ENCODE measurements at places on chromosomes 7 and 10.
A peak's percentile ranks its signal among the peaks of the same experiment; 100 is the strongest.

DNA sequence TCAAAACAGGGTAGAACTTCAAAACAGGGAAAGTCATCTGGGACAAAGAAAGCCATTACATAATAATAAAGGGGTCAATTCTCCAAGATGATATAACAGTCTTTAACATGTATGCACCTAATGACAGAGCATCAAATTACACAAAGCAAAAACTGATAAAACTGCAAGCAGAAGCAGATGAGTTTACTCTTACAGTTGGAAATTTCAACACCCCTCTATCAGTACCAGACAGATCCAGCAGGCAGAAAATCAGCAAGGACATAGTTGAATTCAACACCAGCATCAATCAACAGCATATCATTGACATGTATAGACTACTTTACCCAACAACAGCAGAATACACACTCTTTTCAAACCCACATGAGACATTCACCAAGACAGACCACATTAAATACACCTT, 233.0 kb upstream of the NEBL start:
- H3K27me3 ChIP-seq = no peaks in the 10 kb centered on the region
- no peak for DNase-seq
- H3K27ac ChIP-seq = no peak overlapping the region
- no peaks in the 10 kb centered on the region for H3K36me3 ChIP-seq
- H3K4me3 ChIP-seq = no peak overlapping the region

DNA sequence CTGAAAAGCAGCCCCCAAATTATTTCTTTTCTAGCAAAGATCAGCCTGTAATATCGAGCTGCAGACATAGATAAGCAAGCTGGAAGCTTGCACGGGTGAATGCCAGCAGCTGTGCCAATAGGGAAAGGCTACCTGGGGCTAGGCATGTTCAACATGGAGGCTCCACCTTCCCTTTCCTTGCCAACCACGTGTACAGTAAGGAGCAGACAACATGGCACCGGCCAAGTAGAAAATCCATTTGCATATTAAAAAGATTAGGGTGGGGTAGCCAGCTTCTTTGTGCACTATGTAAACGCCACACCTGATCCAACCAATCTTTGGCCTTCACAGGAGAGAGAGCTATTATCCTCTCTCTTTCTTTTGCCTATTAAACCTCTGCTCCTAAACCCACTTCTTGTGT, 56.7 kb upstream of the SEPHS1 start:
- H3K4me1 ChIP-seq = no peaks in the 10 kb centered on the region
- no peaks in the 10 kb centered on the region for H3K27me3 ChIP-seq
- no peak overlapping the region for H3K4me3 ChIP-seq
- H3K27ac ChIP-seq = no peak overlapping the region

DNA sequence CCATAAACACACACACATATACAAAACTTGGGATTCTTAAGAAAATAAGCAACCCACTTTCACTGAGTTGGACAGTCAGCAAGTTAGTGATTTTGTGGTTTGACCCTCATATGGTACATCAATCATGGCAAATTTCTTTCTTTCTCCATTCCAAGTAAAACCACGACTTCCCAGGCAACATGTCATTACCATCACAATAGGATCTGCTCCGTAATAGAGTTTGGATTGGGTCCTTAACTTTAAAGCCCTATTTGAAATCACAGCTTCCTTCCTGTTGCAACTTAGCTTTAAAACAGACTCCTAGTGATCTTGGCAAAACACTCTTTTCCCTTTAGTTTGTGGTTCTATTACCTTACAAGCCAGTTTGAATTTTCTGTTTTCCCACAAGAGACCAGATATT, 483.6 kb downstream of the INHBA start:
- no peaks in the 10 kb centered on the region for H3K27me3 ChIP-seq
- no peak overlapping the region for H3K4me3 ChIP-seq
- H3K27ac ChIP-seq = no peak overlapping the region
- no peak for DNase-seq
- no peaks in the 10 kb centered on the region for H3K36me3 ChIP-seq

DNA sequence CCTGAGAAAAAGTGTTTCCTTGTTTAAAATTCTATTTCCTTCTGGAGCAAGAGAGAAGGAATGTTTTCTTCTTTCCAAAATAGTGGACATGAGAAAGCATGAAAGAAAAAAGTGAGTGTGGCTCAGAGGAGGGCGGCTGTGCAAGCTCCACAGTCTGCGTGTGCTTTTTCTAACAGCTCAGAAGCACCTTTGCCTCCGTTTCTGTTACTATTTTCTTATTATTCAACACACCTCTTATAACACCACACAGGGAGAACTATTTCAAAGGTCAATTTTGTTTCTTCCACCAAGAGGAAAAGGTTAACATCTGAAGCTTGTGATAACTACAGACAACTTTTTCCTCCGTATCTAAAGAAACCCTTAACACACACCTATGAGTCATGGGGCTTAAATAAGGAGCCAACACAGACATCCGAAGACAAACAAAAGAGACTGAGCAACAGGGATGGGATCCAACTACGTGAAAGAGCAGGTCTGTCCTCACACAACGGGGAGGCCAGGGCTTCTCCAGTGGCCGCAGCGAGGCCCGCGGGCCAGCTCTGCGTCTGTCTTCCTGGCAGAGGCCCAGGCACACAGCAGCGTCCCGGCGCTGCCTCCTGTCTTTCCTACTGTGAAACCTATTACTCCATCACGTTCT, 36.2 kb upstream of the NCAPG2 start:
- no peaks in the 10 kb centered on the region for H3K27me3 ChIP-seq
- no peak overlapping the region for H3K27ac ChIP-seq
- no peak for DNase-seq
- H3K4me3 ChIP-seq = no peak overlapping the region
- no peaks in the 10 kb centered on the region for H3K4me1 ChIP-seq

DNA sequence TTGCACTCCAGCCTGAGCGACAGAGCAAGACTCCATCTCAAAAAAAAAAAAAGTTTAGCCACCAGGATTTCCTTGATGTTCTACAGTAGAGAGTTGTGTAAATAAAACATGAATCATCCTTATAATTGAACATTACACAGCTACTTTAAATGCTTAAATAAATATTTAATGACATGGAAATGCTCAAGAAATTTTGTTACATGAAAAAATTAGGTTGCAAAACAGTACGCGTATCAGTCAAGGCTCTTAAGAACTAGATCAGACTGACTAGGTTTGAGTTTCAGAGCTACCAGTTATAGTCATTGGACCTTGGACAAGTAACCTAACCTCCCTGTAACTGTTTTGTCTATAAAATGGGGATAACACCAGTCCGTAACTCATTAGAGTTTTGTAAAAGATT, 38.7 kb upstream of the GSAP start:
- no peaks in the 10 kb centered on the region for H3K4me1 ChIP-seq
- H3K27me3 ChIP-seq = peaks cover 4% of the 10 kb centered on the region
- H3K4me3 ChIP-seq = no peak overlapping the region

- peaks cover 9% of the 10 kb centered on the region for H3K27me3 ChIP-seq
- no peak overlapping the region for H3K27ac ChIP-seq
- H3K4me3 ChIP-seq = no peak overlapping the region
Observed at GRCh38 chr10:25039531-25039930, 23.1 kb downstream of the THNSL1 start.

DNA sequence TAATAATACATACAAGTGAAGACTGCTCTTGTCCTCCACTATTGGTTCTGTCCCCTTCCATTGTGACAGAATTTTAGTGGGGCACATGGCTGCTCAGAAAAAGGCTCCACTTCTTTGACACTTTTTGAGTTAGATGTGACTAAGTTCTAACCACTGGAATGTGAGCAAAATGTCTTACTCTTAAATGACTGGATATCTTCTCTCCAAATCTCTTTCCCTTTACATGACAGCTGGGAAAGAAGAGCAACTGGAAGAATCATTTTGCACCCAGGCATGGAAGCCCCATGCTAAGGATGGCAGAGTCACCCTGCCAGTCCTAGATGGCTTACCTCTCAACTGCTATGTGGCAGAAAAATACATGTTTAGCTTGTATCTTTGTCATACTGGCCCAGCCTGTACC, 97.7 kb downstream of the CACNA2D1 start:
- H3K4me3 ChIP-seq = no peak overlapping the region
- no peak for DNase-seq
- H3K36me3 ChIP-seq = no peaks in the 10 kb centered on the region
- H3K4me1 ChIP-seq = no peaks in the 10 kb centered on the region

GRCh38 chr10:102720337-102720736, 5.9 kb downstream of the SFXN2 start:
- no peak for DNase-seq
- no peak overlapping the region for H3K4me3 ChIP-seq
- no peaks in the 10 kb centered on the region for H3K27me3 ChIP-seq
- peaks cover 2% of the 10 kb centered on the region for H3K4me1 ChIP-seq

DNA sequence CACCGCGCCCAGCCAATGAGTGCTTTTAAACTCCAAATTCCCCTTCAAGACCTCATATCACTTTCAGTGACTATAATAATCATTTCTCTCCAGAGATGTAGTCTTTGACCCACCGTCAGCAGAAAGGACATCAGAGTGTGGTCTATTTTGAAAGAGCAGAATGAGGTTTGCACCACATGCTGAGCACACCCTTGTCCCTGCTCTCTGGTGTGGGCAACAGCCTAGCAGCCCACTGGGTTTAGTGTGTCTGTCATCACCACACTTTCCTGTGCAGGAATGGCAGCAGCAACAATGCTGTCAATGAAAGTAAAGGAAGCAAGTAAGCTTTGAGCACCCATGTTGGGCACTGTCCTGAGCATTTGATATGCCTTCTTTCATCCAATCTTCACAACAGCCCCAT, 122.4 kb downstream of the PLXNA4 start:
- no peak overlapping the region for H3K27ac ChIP-seq
- H3K4me1 ChIP-seq = no peaks in the 10 kb centered on the region
- H3K27me3 ChIP-seq = no peaks in the 10 kb centered on the region
- H3K36me3 ChIP-seq = no peaks in the 10 kb centered on the region

- H3K27ac ChIP-seq = no peak overlapping the region
- no peak for DNase-seq
- H3K4me1 ChIP-seq = peaks cover 26% of the 10 kb centered on the region
- no peaks in the 10 kb centered on the region for H3K36me3 ChIP-seq
- H3K27me3 ChIP-seq = no peaks in the 10 kb centered on the region
- H3K4me3 ChIP-seq = no peak overlapping the region
Observed at GRCh38 chr7:1666823-1667565, 3.1 kb upstream of the ELFN1 start.

DNA sequence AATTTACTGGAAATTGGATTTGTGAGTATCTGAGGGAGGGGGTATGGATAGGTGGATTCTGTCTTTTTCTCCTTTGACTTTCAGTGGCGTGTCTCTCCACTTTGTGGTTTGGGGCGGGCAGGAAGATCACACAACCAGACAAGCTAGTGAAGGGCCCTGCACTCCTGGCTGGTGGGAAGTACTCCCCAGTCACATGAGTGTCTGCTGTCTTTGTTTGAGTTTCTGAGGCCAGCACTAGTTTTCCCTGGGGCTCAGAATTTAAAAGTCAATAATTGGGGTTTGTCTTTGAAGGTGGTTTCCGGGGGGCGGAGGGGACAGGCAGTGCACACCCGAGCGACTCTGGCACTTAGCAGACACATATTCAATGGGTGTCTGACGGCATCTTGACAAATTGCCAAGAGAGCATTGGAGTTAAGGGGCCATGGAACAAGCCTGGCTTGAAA, 120.1 kb downstream of the WDFY4 start:
- H3K27me3 ChIP-seq = no peaks in the 10 kb centered on the region
- H3K4me3 ChIP-seq = no peak overlapping the region
- H3K4me1 ChIP-seq = peaks cover 33% of the 10 kb centered on the region
- no peaks in the 10 kb centered on the region for H3K36me3 ChIP-seq
- H3K27ac ChIP-seq = peak overlapping the region; percentile 6

GRCh38 chr7:158248816-158249215, 338.8 kb downstream of the PTPRN2 start:
- H3K27me3 ChIP-seq = no peaks in the 10 kb centered on the region
- no peaks in the 10 kb centered on the region for H3K36me3 ChIP-seq
- H3K4me3 ChIP-seq = no peak overlapping the region
- DNase-seq = no peak
- no peaks in the 10 kb centered on the region for H3K4me1 ChIP-seq

DNA sequence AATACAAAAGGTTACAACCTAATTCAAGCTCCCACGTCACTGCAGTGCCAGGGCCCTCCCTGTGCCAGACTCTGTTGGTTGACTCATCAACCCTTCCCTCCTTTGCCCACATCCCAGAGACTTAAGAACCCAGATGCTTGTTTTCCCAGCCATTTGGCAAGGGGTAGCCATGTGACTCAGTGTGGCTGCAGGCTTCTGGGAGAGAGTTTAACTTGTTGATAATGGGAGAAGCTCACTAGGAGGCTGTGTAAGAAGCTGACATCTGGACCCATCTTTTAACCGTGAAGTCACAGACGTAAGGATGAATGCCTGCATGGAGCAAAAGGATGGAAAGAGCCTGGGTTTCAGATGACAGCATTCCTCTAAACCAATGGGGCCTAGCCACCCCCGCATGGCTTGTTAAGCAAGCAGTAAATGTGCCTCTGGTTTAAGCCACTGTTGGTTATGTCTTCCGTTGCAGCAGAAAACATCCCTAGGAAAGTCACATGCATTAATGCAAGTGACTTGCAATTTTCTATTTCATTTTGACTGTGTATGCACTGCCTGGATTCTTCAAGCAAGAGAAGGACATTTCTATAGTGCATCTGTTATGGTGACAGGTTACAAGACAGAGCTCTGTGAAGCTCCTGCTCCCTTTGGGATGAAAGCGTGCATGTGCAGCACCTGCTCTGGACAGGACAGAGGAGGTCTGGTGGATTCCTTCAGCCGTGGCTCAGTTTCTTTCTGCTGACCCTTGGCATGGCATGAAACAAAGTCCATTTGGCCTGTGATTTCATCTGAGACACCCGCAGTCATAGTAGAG, 57.5 kb upstream of the CREB5 start:
- no peak overlapping the region for H3K27ac ChIP-seq
- DNase-seq = no peak
- H3K4me1 ChIP-seq = no peaks in the 10 kb centered on the region

DNA sequence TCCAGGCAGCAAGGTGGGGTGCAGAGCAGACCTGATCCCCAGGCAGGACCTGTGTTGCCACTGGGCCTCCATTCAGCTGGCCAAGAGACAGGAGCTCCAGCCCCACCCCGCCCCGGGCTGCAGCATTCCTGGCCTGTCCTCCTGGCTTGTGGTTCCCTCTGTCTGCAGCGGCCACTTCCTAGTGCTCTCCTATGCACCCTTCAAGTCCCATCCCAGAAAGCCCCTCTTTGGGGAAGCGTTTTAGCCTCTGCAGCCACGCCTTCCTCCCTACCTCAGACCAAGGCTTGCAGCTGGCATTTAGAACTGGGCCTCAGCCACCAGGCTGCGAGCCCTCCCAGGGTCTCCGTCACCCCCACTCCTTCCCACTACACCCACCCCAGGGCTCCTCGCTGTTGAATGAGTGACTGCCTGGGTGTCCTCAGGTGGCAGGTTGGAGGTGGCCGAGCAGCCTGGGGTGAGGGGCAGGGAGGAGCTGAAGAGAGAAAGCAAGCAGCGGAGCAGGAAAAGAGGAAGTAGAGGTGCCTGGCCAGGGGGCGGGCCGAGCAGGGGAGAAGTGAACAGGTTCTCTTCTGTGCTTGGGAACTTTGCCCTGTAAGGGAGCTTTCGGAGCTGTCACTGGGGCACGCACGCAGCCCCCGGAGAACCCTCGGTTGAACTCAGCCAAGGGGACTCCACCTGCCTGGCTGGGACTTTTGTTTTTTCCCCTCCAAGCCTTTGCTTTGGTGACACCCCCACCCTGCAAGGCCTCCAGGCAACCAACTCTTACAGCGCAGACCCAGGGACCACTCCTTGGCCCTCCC, 109.1 kb upstream of the TNRC18 start:
- peak overlapping the region; percentile 74 for H3K4me3 ChIP-seq
- peak; percentile 69 for DNase-seq
- H3K4me1 ChIP-seq = peaks cover 46% of the 10 kb centered on the region
- H3K36me3 ChIP-seq = peaks cover 17% of the 10 kb centered on the region
- H3K27me3 ChIP-seq = no peaks in the 10 kb centered on the region
- H3K27ac ChIP-seq = peak overlapping the region; percentile 96

All from CD4-positive, CD25-positive, alpha-beta regulatory T cell (primary cell).